ENCODE measurements at places on chromosomes 2 and 18.

- DNase-seq = no peak
Observed at GRCh38 chr2:224412141-224413015, 10.5 kb upstream of the FAM124B start.

GRCh38 chr2:159584796-159585195 lies 31.6 kb downstream of the BAZ2B start:
- DNase-seq = no peak

DNA sequence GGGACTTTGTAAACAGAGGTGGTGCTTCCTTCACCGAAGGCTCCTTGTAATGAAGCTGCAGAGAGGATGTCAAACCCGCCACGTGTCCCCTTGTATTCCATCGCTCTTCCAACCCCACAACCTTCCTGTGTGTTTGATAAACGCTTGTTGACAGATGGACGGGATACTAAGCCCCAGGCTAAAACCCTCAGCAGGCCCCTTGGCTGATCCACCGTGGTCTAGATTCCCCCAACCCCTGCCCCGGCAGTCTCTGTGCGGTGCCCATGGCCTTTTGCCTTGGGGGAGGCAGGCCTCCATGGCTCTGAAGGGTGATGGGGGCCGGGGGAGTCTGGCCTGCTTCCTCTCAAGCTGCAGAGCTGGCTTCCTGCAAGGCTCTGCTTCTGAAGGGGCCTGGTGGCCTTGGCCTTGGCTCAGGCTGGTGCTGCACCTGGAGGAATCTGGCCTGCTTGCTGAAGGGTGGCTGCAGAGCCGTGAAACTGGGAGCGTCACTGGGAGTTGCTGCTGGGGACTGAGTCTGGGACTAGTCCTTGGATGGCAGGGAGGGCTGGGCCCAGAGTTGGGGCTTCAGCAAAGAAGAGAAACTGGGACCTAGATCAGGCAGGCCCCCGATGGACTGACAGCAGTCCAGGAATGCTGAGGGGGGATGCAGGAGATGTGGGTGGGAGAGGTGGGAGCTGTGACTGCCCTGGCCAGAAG lies 9.6 kb upstream of the NTSR2 start:
- DNase-seq = no peak

GRCh38 chr2:177741866-177742265 lies 330.7 kb downstream of the PDE11A start:
- no peak for DNase-seq

DNA sequence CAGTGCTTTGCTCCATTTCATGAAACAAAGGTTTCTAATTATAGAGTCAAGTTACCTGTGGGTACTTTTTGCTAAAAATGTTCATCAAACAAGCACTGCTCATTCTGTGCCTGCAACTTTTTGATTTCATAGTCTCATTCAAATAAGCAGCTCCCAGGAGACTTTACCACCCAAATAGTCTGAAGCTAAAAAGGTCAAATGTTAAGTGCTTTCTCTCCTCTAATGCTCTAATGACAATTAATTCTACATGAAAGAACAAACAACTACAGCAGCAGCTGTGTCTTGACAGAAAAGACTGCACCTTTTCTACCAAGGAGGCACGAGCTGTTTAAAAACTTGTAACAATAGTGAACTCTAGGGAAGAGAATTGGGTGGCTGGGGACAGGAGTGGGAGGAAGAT lies 65.3 kb downstream of the CCDC93 start:
- no peak for DNase-seq

GRCh38 chr18:55501579-55501978 lies 86.4 kb downstream of the TCF4 start:
- no peak for DNase-seq

GRCh38 chr2:30776831-30777635 lies 30.2 kb downstream of the CAPN13 start:
- DNase-seq = no peak

DNA sequence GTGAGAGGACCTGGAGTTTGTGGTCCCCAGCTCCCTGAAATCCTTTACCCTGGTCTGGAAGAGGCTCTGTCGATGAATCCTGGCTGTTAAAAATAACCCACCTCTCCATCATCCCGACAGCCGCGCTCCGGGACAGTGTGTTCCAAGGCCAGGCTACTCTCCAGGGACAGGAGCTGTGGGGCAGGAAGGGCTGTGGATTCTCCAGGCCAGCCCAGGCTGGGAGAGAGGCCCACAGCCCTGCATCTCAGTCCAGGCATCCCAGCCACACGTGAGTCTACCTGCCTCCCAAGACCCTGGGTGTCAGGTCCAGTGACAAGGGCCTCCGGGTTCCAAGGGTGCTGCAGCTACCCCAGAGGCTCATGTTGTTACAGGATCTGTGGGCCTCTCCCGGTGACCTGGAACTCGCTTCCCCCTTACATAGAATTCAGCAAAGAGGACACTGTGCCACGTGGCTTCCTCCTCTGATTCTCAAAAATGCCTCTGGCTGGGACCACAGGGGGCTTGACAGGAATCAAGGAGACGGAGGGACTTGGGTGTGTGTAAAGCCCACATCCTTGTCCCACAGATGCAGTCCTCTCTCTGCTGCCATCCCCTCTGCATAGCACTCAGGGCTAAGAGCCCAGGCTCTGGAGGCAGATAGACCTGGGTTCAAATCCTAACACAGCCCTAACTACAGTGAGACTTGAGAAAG lies 17.3 kb downstream of the ADRA2B start:
- DNase-seq = no peak

GRCh38 chr18:9719421-9719981 lies 11.4 kb downstream of the RAB31 start:
- no peak for DNase-seq

- DNase-seq = no peak
Observed at GRCh38 chr2:137411585-137411984, 552.7 kb upstream of the HNMT start.

DNA sequence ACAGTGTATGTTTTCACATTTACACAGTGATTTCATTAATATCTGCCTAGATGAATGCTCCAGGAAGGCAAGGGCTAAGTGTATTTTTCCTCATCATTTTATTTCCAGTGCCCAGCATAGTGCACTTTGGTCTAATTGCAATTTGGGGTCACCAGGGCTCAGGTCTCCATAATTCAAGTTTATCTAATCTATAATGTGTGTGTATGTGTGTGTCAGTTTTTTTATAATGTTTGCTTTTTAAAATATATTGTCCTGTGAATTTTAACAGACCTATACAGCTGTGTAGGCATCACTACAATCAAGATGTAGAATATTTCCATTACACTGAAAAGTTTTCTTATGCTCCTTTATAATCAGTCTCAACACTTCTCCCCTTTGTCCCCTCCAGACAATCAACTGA lies 620.4 kb downstream of the STK39 start:
- DNase-seq = no peak

DNA sequence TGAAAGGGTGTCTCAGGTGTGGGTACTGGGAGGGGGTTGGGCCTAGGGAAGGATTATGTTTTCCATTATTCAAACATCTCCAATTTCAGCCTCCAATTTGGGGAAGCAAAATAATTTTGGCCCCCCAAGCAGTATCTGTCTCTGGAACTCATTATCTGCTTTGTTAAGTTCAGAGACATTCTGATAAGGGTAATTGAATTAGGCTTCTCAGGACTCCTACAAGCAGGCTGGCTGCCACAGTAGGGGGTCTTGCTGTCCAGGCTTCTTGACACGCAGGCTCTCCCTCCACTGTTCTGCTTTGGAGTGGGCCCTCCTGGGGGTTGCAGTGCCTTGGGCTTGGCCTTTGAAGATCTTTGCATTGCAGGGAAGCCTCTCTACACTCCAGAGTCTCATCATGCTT lies 108.1 kb upstream of the SIX2 start:
- DNase-seq = no peak

DNA sequence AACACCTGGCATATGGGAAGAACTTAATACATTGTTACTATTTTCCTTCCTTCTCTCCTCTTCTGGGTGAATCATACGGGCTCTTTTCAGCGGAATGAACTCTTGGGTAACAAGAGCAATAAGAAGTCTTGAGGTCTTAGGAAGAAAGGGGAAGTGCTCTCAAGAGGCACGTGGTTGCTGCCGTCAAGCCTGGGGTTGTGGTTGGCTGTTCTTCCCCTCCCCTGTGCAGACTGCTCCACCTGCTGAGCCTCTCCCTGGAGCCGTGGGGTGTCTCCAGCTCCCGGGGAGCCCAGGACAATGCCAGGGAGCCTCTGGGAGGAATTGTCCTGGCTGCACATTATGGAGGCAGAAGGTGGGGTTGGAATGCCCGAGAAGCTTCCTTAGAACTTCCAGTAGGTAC lies 19.4 kb downstream of the TOGARAM2 start:
- no peak for DNase-seq
